OCI-LY7 (cell line): ENCODE measurements at places on chromosomes 3 and 15.

DNA sequence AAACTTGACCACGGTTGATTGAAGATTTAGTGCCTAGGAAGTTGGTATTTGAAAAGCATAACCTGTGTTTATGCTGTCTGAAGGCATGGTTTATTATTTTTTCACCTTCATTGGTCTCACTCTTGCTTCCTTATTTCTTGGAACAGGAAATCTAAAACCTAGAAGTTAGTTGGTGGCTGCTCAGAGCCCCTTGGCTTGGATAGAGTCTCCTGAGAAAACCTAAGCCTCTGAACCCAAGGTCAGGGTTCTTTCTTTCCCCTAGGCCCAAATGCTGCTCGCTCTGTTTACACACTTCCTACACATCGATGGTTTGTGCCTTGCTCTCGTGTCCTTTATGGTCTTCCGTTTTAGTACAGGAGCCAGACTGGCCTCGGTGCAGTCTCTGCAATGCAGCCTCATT, 82.2 kb downstream of the TRAK1 start:
- DNase-seq, result peak; percentile 45

DNA sequence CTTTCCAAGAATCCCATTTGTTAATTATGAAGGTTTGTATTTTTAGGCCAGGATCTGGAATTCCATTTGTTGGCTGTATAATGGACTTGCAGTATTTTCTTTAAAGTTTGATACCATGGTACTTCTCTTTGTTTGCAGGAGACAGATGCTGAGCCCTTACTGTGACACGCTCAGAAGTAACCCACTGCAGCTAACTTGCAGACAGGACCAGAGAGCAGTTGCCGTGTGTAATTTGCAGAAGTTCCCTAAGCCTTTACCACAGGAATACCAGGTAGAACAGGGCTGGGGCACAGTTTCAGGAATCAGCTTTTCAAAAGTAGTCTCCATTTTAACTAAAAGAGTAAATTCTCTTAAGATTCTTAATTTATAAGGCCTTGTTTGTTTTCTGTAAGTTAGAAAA, 59.1 kb downstream of the LMLN start:
- no peak for DNase-seq

DNA sequence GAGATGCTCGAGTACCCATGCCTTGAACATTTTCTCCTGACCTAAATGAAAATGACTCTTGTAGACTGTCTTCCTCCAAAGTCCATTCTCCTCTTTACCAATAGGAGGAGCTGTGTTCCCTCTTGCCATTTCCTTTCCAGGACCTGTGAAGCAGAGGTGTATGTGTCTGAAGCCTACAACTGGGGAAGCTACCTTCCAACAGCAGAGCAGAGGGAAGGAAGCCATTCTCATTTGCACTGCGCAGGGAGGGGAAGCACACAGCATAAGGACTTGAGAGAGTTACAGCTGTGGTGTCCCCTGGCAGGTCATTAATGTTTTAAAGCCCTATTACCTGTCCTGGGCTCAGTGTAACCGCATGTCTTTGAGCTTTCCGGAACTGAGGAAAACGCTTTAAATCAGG, 38.7 kb downstream of the HSPBAP1 start:
- peak; percentile 48 for DNase-seq

DNA sequence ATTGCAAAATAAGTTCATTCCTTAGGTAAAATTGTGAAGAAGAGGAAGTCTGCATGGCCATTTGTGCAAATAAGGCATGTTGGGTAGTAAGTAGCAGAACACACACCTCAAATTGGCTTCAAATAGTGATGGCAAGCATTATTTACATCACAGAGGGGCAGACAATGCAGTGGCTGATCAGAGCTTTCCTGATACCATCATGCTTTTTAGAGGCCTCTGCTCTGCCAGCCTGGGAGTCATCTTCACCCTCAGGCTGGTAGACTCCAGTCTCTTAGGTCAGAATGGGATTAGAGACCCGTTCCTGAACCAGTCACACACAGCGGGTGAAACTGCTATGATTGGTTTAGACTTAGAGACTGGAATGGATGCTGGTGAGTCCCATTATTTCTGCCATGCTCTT, 396.0 kb upstream of the MCTP2 start:
- DNase-seq, result no peak
